ENCODE measurements at places on chromosomes 4 and X.

GRCh38 chr4:87100168-87100567 is 120.2 kb downstream of the KLHL8 start:
- no peak for DNase-seq

DNA sequence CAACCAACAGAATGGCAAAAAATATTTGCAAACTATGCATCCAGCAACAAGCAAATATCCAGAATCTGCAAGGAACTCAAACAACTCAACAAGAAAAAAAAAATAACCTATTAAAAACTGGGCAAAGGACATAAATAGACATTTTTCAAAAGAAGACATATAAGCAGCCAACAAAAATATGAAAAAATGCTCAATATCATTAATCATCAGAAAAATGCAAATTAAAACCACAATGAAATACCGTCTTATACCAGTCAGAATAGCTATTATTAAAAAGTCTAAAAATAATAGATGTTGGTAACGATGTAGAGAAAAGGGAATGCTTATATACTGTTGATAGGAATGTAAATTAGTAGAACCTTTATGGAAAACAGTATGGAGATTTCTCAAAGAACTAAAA is 53.4 kb downstream of the WDR19 start:
- no peak for DNase-seq

GRCh38 chr4:182276210-182277109 is 33.3 kb downstream of the TENM3 start:
- DNase-seq, result no peak

DNA sequence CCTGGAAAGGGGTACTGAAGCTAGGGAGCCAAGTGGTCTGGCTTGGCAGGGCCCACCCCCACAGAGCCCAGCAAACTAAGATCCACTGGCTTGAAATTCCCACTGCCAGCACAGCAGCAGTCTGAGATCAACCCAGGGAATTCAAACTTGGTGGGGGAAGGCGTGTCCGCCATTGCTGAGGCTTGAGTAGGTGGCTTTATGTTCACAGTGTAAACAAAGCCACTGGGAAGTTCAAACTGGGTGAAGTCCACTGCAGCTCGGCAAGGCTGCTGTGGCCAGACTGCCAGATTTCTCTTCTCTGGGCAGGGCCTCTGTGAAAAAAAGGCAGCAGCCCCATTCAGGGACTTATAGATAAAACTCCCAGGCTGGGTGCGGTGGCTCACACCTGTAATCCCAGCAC is 58.9 kb downstream of the TFDP3 start:
- no peak for DNase-seq

DNA sequence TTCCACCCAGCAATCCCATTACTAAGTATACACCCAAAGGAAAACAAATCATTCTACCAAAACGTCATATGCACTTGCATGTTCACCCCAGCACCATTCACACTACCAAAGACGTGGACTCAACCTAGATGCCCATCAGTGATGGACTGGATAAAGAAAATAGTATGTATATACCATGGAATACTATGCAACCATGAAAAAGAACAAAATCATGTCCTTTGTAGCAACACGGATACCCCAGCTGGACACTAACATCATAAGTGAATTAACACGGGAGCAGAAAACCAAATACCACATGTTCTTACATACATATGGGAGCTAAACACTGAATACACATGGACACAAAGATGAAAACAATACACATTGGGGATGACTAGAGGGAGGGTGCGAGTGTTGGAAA is 309.1 kb upstream of the KLF3 start:
- no peak for DNase-seq

GRCh38 chr4:30875658-30876269 is 155.6 kb downstream of the PCDH7 start:
- DNase-seq, result no peak

GRCh38 chr4:145868637-145869409 is 69.8 kb downstream of the ZNF827 start:
- DNase-seq, result no peak

DNA sequence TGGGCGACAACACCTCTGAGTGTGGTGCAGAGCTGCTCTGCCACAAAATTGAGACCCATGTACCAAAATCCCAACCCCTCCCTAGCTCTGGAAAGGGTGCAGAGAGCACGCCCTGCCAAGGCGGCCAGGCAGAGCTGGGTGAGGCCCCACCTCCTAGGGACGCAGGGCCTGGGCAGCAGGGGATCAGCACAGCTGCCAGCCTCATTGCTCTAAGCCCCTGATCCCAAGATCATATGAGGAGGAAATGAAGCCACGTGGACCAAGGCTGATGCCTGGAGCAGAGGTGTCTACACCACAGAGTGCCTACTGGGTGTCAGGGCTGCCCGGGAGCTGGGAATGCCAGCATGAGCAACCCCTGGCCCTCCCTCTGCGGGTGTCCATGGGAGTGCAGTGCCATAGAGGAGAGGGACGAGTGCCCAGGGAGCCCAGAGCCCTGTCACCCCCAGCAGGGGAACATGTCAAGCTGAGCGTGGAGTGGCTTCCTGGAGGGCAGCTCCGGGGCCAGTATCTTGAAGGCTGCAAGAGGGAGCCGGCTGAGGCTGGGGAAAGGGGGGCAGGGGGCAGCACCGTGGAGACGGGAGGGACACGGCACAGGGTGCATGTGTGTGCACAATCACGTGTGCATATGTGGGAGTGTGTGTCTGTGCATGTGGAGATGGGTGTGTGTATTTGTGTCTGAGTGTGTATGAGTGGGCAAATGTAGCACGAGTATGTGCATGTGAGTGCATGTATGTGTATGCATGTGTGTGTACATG is 63.9 kb upstream of the PSAPL1 start:
- no peak for DNase-seq

- DNase-seq, result no peak
These were observed 79.4 kb downstream of the RLIM start for GRCh38 chrX:74535086-74535407.

GRCh38 chrX:71917621-71918343 is 7.1 kb downstream of the NHSL2 start:
- DNase-seq, result no peak

GRCh38 chr4:4406455-4407298 is 19.8 kb downstream of the NSG1 start:
- DNase-seq, result no peak

GRCh38 chr4:78410676-78411075 is 140.9 kb upstream of the ANXA3 start:
- no peak for DNase-seq

DNA sequence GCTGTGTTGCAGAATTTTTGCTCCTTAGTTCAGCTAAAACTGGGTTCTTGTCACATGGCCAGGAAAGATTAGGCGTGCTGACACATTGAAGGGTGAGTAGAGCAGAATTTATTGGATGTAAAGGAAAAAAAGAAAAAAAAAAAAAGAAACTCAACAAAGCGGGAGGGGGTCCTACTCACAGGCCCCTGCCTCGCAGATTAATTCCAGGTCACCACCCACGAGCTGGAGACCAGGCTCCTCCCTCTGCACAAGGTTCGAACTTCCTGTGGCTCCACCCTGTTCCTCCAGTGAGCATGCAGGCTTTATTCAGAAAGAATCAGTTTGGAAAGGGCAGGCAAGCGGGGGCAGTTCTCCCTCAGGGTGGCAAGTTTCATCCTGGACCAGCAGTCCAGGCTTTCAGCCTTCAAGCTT is 17.1 kb downstream of the MGST2 start:
- DNase-seq, result no peak

GRCh38 chr4:67776746-67777145 is 22.6 kb upstream of the GNRHR start:
- DNase-seq, result no peak

DNA sequence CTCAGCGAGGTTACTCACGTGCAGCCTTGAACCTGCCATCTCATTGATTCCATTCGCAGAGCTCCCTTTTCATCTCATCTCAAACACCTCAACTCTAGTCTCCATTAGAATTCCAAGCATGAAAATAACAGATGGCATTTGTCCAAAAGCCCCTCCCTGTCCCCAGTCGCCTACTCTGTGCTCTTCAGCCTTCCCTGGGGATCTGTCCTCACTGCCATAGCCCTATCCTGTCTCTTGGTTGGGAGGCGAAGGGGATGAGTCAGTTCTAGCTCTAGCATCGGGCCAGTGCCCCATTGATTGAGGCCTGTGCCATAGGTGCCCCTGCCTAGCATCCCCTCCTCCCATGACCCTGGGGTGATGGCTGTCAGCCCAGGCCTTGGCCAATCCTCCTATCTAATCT is 134.0 kb upstream of the PJA1 start:
- no peak for DNase-seq

GRCh38 chr4:136055360-136055759 is 1476.9 kb downstream of the PCDH18 start:
- no peak for DNase-seq

DNA sequence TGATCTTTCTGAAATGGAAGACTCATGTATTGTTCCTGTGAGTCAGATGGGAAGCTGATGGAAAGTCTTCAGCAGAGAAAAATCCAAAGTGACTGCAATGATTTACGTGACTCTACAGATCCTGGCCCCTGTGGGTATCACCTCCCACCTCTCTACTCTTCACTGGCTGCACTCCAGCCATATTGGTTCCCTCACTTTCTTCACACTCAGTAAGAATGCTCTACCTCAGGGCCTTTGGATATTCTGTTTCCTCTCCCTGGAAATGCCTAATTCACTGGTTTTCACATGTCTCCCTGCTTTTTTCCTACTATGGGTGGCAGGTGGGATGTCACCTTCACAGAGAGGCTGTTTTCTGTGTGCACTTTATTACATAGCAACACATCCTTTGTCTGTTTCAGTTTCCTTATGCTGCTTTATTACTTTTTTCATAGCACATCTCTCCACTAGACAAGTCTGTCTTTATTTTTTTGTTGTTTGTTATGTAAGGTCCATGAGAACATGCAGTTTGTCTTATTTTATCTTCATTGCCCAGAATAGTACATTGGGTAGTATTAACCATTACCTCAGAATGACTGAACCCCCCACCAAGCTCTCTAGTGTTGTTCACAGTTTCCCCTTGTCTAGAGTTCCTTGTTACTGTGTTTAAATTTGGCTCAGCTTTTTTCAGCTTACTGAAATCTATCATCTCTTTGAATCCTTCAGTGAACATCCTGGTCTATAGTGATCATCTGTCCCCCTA is 57.6 kb upstream of the CLNK start:
- no peak for DNase-seq
